NCI-H2081 treated with DMSO at 0.1 percent for 48 hours (cell line): ENCODE measurements at places on chromosomes 12 and 14.

GRCh38 chr12:75690296-75690955 lies 179.0 kb upstream of the KRR1 start:
- no peak for DNase-seq

GRCh38 chr12:65859519-65859918 lies 35.2 kb downstream of the HMGA2 start:
- no peak for DNase-seq

- no peak for DNase-seq
Observed at GRCh38 chr14:58826845-58827686, 189.3 kb downstream of the DACT1 start.

DNA sequence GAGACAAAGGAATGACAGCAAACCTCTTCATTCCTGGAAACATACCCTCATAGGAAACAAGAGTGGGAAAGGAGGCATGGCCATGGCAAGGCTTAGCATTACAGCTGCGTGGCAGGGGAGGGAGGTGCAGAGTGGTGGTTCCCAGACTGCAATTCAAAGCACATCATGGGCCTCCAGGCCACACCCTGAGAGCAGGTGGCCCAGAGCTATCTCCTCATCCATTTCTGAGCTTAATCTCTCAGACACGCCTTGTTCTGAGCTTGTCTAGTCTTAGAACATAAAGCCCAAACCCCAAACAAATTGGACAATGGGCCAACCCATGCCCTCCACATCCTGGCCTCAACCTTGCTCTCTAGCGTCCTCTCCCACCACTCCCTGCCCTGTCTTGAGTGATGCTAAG lies 5.9 kb upstream of the KRT3 start:
- DNase-seq: no peak
